Lung microvascular endothelial cell (primary cell): ENCODE measurements at places on chromosomes 1 and 21. TPM values are rescaled to one million over a fixed set of nuclear protein-coding genes. Genes with fewer than 3 reads are reported as not detected.

DNA sequence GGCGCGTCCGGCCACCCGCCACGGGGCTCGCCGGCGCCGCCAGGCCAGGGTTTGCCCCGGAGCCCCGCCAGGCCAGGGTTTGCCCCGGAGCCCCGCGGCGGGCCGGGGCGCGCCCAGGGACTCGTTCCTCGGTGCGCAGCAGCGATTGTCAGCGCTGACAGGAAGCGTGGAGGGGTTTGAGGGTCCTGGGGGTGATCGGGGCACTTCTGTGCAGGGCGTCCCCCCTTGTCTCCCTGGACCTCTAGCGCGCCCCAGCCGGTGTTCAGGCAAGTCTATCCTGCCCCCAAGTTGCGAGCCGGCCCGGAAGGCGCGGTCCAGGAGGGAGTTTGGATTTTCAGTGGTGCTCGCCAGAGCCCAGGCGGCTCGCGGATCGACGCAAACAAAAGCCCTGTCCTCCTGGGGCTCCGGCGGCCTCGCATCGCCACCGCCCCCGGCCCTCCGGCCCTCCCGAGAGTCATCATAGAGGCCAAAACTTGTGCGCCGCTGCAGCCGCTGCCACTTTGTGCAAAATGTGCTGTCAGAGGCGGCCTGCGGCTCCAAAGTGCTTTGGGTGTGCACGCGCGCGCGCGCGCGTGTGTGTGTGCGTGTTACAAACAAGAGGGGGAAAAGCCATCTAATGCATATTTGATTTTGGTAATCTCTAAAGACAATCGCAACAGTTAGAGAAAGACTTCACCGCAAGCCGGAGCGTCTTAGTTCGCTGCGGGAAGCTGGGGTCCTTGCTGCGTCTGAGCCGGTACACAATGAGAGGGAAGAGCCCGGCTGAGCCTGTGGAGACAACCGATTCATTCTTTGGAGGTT is 1.0 kb downstream of the ROR1 start:
- DNase-seq = peak; percentile 45

- DNase-seq = no peak
Measured at GRCh38 chr21:41616031-41616591, 108.2 kb upstream of the TMPRSS2 start.

The CD160 gene
- not detected in 2 replicates for total RNA-seq

The TMCC2 gene
- 0.40 and 0.44 TPM in 2 replicates for total RNA-seq
